Left cardiac atrium (tissue), 4 donors: ENCODE measurements at places on chromosomes 11 and 22. TPM values are rescaled to one million over a fixed set of nuclear protein-coding genes. Genes with fewer than 3 reads are reported as not detected.

The TEX54 gene
- not detected for total RNA-seq

The SLC22A25 gene
- total RNA-seq, result not detected

- DNase-seq, result peak; percentile 71
Observed at GRCh38 chr11:126112547-126112946, 49.9 kb upstream of the CDON start.

DNA sequence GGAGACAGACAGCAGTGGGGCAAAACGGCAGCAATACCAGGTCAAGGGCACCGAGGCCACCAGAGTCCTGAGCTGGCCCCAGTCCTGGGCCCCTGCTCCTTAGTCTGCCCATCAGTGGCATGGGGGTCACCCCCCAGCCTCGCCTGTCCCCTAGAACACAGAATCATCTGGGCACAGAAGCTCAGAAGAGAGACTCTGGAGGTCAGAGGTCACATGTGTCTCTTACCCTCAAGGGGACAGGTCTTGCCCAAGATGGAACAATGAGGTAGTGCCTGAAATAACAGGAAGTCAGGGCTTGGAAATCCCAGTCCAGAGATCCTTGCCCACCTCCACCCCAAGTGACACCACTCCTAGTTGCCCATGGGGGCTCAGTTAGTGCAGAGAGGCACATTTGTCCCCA lies 20.6 kb downstream of the PDE2A start:
- DNase-seq, result no peak

DNA sequence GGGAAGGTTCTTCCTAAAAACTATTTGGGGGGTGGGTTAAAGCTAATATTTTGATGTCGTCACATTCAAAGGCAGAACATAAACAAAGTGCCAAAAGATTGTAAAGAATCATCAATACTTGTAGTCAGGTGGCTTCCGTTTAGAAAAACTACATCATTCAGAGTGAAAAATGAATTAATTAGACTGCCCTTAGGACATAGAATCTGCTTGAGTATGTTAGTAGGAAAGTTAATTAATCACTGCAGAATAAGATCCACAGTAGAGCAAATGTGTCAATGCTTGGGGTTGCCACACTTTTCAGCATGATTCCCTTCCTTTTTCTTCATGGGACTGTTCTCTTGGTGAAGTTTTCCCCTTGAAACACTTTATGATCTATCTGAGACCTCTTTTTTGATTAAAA lies 166.8 kb upstream of the MTNR1B start:
- no peak for DNase-seq

DNA sequence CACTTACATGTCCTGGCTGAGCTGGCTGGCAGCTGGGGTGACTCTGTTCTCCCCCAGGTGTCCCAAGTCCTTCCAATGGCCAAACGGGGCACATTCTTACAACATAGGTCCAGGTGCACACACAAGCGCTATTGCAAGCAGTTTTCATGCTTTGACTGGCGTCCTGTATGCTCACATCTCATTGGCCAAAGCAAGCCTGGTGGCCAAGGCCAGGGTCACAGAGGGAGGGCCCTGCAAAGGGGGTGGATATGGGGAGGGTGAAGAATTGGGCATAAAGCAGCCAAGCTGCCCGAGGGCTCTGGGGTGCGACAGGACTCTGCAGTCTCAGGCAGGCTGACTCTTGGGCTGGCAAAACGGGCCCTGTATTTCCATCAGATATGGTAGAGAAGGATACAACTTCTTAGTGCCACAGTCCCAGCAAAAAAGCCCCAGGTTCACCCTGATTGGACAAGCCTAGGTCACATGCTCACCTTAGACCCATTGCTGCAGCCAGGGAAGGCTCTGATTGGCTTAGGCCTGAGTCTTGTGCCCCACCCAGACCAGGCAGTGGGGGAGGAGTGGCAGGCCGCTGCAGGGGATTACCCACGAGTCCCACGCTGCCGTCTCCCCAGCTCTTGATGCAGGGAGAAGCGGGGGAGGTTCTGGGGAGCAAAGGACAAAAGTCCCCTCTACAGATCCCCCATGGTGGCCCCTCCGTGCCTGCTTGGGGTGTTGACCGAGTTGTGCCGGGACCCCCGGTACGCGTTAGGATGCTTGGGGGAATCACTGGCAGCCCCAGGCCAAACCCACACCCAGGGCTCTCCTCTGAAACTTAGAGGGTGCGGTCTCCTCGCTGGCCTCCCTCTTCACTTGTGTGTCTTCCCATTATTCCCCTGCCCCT lies 110.8 kb downstream of the ARHGAP8 start:
- no peak for DNase-seq

DNA sequence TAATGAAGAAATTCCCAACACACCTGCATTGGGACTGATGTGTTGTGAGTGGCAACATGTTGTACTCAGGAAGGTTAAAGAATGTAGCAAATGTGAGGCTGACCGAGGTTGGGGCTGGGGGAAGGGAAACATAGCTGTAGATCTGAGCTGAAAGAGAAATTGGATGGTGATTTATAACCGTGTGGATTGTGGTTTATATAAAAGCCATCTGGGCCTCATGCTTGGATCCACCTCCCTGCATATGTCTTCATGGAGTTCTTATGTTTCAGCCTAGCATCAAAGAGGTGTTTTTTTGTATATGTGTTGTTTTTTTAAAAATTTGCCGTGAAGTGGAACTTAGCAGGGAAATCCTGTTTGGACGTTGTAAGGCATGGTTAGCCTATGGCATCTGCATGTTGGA lies 141.3 kb downstream of the NAV2 start:
- DNase-seq, result no peak

The ART5 gene
- 1.4 TPM for total RNA-seq

GRCh38 chr22:16804882-16805281 lies 20.3 kb downstream of the XKR3 start:
- DNase-seq, result no peak

The TRIM6 gene
- 1.1 TPM for total RNA-seq

GRCh38 chr11:46675288-46675851 lies 25.0 kb downstream of the ARHGAP1 start:
- peak; percentile 66 for DNase-seq

DNA sequence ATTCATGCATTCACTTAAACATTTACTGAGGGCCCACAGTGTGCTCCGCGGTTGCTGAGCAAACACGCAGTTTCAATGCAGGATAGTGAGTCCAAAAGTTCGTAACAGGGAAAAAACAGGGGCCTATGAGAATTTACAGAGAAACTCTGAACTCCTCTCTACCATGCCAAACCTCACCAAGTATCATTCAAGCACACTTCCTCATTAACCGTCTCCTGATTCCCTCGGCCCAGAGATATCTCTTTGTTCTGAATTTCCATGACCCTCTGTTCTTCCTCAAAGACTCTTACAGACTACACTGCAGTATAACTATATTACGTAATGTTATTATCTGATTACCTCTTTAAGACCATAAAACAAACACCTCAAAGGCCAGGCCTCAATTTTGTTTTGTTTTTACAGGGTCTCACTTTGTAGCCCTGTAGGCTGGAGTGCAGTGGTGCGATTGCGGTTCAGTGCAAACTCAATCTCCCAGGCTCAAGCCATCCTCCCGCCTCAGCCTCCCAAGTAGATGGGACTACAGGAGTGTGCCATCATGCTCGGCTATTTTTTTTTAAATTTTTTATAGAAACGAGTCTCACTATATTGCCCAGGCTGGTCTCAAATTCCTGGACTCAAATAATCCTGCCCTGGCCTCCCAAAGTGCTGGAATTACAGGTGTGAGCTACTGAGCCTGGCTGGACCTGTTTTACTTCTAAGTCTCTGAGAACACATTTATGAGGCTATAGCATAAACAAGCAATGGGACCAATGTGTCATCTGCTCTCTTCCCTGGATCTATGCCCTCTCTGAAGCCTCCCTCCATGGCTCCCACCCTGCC lies 3.6 kb downstream of the HPS4 start:
- DNase-seq, result no peak

The FAM111B gene
- total RNA-seq, result 2.9 TPM

The FDXACB1 gene
- total RNA-seq, result 1.0 TPM

The CCDC116 gene
- 0.18 TPM for total RNA-seq

The EI24 gene
- 63.7 TPM for total RNA-seq

The PANX3 gene
- not detected for total RNA-seq

DNA sequence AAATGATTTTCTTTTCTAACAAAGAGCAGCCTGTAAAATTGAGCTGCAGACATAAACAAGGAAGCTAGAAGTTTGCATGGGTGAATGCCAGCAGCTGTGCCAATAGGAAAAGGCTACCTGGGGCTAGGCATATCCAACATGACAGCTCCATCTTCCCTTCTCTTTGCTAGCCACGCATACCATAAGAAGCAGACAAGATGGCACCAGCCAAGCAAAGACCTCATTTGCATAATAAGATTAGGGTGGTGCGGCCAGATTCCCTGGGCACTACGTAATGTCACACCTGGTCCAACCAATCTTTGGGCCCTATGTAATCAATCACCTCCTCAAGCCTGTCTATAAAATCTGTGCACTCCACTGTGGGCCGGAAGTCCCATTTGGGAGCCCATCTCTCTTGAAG lies 108.3 kb downstream of the SWAP70 start:
- no peak for DNase-seq

DNA sequence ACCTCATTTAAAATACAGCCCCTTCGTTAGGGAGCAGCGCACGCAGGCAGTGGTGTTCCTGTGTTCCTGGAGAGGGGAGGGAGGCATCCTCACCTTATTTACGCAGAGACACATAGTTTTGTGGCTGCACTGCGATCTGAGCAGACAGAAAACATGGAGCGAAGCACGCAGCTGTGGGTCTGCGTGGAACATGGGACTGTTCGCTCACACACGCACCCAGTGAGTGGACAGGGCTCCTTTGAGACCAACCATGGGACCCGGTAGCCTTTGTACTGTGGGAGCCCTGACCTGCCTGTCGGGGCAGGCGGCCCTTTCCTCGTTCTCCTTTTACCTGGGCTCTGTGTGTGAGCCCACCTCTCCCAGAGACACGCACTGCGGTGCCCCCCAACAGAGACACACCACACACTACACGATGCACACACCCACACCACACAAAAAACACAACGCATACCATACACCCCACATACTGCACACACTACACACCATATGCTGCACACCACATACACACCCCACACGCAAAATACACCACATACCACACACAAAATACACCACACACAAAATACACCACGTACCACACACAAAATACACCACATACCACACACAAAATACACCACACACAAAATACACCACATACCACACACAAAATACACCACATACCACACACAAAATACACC lies 1245.7 kb downstream of the BRD1 start:
- no peak for DNase-seq

The GSTT2B gene
- total RNA-seq, result 7.9 TPM
